ENCODE measurements at places on chromosomes 2 and 18.

GRCh38 chr2:73202156-73203054 lies at the start of gene NOTO:
Gene NOTO (plus strand): TSS chr2:73202574. CDS start chr2:73202667, 93 bp downstream.
- no peak for DNase-seq

DNA sequence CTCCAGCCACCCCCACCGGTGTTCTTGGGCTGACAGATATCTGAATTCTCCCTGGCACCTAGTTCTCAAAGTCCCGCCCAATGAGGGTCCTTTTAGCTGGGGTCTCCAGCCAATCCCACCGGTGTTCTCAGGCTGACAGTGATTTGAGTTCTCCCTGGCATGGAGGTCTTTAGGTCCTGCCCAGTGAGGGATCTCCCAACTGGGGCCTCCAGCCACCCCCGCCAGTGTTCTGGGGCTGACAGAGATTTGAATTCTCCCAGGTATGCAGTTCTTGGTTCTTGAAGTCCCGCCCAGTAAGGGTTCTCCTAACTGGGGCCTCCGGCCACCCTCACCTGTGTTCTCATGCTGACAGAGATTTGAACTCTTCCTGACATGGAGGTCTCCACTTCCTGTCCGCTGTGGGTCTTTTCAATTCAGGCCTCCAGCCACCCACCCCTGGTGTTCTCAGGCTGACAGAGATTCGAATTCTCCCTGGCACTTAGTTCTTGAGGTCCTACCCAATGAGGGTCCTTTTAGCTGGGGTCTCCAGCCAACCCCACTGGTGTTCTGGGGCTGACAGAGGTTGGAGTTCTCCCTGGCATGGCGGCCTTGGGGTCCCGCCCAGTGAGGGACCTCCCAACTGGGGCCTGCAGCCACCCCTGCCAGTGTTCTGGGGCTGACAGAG lies 154.6 kb downstream of the ANKRD36 start:
- DNase-seq, result peak; percentile 8

- DNase-seq, result no peak
Measured at GRCh38 chr2:220228310-220229006, 601.0 kb downstream of the SLC4A3 start.

DNA sequence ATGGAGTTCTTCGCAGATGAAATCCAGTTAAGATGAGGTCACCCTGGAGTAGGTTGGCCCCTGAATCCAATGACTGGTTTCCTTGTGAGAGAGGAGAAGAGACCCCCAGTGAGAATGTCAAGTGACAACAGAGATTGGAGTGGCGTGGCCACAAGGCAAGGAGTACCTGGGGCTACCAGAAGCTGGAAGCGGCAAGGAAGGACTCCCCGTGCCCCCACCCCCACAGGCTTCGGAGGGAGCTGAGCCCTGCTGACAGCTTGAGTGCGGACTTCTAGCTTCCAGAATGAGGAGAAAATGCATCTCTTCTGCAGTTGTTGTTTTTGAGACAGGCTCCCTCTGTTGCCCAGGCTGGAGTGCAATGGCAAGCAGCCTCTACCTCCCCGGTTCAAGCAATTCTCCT lies 78.0 kb upstream of the HPCAL1 start:
- DNase-seq, result no peak

- DNase-seq, result peak; percentile 77
Measured at GRCh38 chr2:217846321-217846743, 156.5 kb downstream of the TNS1 start.

GRCh38 chr2:106189325-106189724 lies 4.8 kb downstream of the UXS1 start:
- DNase-seq, result no peak

- DNase-seq, result no peak
Measured at GRCh38 chr2:227006189-227006897, 157.7 kb downstream of the COL4A4 start.

DNA sequence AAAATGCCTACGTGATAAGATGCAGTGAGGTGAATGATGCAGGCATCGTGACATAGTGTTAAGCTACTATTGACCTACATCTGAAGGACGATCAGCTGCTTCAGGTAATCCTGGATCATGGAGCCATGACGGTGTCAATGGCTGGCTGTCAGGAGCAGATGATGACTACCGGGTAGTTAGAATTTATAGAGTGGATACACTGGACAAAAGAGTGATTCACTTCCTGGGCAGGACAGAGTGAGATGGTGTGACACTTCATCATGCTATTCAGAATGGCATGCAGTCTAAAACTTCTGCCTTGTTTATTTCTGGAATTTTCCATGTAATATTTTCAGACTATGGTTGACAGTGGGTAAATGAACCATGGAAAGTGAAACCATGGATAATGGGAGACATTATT lies 29.5 kb downstream of the METTL8 start:
- DNase-seq, result no peak

- DNase-seq, result no peak
Measured at GRCh38 chr2:148684507-148684906, 40.0 kb downstream of the EPC2 start.
